ENCODE measurements at places on chromosomes 6 and 20.

- DNase-seq = peak; percentile 58
Observed at GRCh38 chr6:33320315-33321181, 3.0 kb upstream of the ZBTB22 start.

- DNase-seq = no peak
Observed at GRCh38 chr6:113871975-113872374, 14.8 kb downstream of the MARCKS start.

DNA sequence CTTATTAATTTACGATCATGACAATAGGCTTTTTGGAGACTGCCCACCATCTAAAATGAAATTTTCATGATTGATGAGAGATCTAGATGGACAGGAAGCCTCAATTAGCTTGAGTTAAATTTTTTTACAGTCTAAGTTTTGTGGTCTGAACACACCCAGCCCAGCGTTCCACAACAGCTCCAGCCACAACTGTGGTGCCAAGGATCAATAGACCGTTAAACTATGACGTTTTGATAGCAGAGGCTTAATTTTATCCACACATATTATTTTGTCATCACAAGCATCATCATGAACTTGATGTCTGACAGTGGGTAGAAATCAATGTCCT is 5.5 kb upstream of the GABRR1 start:
- DNase-seq = no peak

- no peak for DNase-seq
Observed at GRCh38 chr20:48395816-48396546, 431.8 kb downstream of the PREX1 start.

DNA sequence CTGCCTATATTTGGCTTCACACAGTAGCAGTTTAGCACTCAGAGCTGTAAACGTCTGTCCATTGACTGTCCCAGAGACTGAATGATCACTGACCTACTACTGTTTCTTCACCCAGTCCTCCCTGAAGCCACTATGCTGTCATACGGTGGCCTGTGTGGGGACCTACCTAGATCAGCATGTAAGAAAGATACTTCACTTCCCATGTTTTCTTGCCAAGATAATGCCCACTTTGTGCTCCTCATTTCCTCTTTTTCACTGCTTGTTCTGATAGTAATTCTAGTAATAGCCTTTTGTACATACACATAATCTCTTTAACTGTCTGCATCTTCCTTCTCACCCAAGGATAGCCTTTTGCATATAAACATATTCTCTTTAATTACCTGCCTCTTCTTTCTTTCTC is 109.9 kb upstream of the TIAM2 start:
- no peak for DNase-seq

GRCh38 chr20:9180481-9181257 is 111.8 kb downstream of the PLCB4 start:
- no peak for DNase-seq

GRCh38 chr20:47551841-47552240 is 50.2 kb downstream of the NCOA3 start:
- no peak for DNase-seq

- DNase-seq = no peak
Observed at GRCh38 chr20:56795492-56795891, 166.4 kb downstream of the TFAP2C start.

GRCh38 chr20:62170536-62170935 is 12.3 kb upstream of the MTG2 start:
- DNase-seq = no peak

GRCh38 chr6:38982470-38982869 is 66.1 kb upstream of the GLP1R start:
- DNase-seq = no peak

- DNase-seq = no peak
Observed at GRCh38 chr20:23061734-23062561, 12.5 kb upstream of the THBD start.

DNA sequence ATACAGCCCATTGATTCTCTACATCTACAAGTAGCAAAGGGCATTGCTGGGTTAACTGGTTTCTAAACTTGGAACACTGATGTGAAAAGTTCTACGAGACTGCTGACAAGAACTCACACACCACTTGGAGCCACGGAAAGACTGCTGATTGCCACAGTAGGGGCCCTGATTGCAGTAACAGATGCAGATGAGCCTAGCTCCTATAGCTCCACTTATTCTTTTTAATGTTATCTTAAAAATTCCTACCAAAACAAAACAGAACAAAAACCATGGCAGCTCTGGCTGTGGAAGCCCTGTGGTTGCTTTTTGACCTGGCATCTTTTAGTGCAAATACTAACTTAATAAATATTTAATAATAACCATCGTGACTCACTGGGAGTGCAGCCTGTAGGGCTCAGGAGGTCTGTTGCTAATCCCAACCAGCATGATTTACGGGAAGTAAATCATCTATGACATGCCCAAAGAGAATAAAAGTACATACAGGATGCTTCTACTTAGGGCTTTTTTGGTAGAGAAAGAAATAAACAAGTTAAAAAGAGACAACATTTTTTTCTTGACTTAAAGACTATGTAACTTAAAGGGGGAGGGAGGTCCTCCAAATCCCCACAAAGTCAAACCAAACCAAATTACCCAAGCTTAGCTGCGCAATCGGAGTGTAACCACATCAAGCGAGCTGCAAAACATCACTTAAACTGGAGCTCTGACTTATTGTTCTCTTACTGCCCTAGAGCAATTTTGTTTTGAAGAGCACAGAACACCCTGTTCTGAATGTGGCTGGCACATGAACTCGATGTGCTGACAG is 87.2 kb downstream of the FKBP5 start:
- DNase-seq = no peak

DNA sequence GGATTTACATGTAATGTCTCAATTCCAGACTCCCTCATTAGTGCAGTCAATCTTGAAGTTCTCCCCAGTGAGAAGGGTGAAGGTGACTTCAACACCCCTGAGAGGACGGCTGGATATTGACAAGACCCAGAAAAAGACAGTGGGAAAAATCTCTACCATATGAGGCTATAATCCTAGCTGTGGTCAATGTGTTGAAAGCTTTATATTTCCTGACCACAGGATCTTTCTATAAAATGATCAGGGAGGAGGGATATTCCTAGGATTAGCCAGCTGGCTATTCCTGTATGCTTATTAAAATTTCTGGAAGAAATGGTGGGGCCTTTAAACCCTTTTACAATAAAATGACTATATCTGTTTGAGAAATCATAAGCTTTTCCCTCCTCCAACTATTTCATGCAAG is 43.0 kb downstream of the TFAP2B start:
- DNase-seq = no peak

- DNase-seq = peak; percentile 61
Observed at GRCh38 chr20:25282034-25282781, 34.3 kb downstream of the PYGB start.

DNA sequence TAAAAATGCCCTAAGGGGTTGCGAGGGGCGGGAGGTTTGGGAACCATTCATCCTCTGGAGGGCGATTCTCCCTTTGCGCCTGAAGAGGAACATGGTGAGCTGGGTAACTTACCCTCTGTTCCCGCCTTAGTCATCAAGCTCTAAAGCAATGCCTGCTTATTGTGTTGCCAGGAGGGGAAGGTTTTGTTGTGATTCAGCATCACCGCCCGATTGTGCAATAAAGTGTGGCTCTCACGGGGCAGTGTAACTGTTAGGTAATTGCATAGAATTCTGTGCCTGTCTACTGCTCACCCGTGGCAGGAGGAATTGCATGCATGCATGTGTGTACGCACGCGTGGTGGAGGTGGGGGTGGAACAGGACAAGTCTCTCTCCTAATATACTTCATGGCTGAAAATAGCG is 95.5 kb upstream of the AGPAT4 start:
- DNase-seq = no peak

- no peak for DNase-seq
Observed at GRCh38 chr6:165298875-165299274, 10.5 kb downstream of the C6orf118 start.

GRCh38 chr6:141669141-141669540 is 463.6 kb upstream of the GJE1 start:
- DNase-seq = no peak

- DNase-seq = no peak
Observed at GRCh38 chr20:41776421-41776820, 158.2 kb upstream of the CHD6 start.

GRCh38 chr6:24205020-24205492 is 79.0 kb downstream of the NRSN1 start:
- no peak for DNase-seq

DNA sequence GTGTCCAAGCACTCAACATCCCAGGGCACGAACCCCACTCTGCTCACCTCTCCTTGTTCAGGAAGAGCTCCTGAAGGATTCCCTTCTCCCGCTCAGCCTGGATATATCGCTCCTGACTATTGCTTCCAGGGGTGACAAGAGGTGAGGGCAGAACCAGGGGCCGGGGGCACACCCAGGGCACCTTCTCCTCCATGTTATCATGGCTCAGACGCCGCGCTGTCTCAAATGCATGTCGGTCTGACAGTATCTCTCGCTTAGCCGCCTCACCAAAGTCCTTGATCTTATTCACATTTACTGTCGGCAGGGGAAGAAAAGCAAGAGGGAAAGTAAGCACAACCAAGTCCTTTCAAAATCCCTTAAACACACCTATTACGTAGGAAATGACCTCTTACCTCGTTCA is 13.1 kb downstream of the PPP1R10 start:
- no peak for DNase-seq

GRCh38 chr6:170151804-170152123 is 139.1 kb downstream of the DLL1 start:
- no peak for DNase-seq

DNA sequence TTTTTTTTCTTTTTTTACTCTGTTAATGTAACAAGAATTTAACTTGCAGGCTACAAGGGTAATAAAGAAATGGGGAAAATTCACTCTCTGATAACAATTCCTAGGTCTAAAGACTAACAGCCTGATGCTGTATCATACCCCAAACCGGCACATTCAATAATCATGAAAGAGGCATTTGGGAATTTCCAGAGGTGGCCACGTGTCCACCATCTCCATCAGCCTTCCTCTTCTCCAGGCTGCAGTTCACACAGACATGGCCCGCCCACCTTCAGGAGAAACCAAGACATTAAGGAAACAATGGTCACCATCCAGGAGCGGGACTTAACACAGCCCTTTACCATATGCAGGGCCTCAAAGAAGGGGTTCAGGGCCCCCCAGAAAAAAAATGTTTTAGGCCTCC is 44.8 kb downstream of the PDE10A start:
- no peak for DNase-seq

- no peak for DNase-seq
Observed at GRCh38 chr20:50948132-50948785, 10.1 kb downstream of the DPM1 start.

GRCh38 chr6:151027936-151028838 is 162.7 kb downstream of the MTHFD1L start:
- no peak for DNase-seq

GRCh38 chr6:146790561-146791091 is 191.9 kb downstream of the ADGB start:
- no peak for DNase-seq

DNA sequence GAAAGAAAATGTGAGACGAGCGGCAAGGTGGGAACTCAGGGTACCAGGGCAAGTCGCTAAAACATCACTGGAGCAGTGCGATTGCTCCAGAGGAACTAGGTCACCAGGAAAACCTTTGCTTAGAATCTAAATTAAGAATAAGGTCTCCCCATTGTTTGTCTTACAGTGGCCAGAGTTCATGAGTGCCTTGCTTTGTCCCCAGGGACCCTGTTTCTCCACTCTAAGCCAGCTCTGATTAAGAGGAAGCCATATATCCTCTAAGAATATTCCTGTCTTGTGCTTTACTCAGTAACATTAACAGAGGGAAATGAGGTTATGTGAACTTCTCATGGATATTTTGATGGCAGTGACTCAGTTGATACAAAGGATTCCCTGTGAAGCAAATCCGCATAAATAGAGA is 305.8 kb downstream of the CD83 start:
- DNase-seq = no peak

DNA sequence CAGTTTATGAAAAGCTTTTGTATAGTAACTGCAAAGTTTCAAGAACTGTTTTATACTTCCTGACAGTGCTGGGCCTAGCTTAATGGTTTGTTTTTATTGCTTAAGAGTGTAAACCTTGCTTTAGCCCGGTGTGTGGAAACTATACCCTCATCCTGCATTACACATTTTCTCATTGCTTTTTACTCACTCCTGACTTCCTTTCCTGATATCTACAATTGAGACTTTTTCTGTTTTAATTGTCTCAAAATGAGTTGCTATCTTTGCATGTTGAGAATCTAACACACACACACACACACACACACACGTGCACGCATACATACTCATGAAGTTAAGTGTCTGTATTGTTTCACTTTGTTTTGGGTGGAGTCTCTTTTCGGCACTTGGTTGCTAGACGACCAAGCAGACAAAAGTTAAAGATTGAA is 16.7 kb downstream of the BMP2 start:
- DNase-seq = no peak

DNA sequence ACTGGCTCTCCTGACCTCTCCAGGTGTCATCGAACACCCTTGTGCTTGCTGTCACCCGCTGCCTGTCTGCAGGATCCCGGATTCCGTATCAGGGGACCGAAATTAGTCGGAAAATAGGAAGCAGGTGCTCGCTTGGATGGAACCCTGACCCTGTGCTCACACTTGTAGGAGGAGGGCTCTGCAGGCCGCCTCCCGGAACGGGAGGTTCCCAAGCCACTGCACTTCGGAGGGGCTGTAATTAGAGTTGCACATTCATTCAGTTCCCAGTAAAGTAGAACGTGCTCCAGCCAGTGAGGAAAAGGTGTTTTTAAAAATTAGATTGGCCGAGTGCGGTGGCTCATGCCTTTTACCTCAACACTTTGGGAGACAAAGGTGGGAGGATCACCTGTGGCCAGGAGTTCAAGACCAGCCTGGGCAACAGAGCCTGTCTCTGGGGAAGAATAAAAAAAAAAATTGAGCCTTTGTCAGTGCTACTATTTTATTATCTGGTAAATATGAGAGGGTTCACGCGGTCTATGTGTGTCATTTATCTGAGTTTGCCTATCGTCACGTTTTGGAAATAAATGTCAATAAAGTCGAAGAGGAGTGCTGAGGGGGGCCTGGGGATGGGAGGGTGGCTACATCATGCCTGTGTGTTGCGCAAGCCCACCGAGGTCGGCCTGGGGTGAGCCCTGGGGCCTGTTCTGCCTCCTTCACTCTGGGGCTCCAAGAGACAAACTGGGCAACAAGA is 1.5 kb upstream of the GMEB2 start:
- DNase-seq = peak; percentile 70

GRCh38 chr6:7260291-7261031 is 52.5 kb downstream of the SSR1 start:
- DNase-seq = peak; percentile 20

All from pancreas (tissue), 10 donors.